T-cell (primary cell): ENCODE measurements at places on chromosomes 5 and 9. TPM values are rescaled to one million over a fixed set of nuclear protein-coding genes. Genes with fewer than 3 reads are reported as not detected.

MAST4 gene
- total RNA-seq: 29.8 TPM

DNA sequence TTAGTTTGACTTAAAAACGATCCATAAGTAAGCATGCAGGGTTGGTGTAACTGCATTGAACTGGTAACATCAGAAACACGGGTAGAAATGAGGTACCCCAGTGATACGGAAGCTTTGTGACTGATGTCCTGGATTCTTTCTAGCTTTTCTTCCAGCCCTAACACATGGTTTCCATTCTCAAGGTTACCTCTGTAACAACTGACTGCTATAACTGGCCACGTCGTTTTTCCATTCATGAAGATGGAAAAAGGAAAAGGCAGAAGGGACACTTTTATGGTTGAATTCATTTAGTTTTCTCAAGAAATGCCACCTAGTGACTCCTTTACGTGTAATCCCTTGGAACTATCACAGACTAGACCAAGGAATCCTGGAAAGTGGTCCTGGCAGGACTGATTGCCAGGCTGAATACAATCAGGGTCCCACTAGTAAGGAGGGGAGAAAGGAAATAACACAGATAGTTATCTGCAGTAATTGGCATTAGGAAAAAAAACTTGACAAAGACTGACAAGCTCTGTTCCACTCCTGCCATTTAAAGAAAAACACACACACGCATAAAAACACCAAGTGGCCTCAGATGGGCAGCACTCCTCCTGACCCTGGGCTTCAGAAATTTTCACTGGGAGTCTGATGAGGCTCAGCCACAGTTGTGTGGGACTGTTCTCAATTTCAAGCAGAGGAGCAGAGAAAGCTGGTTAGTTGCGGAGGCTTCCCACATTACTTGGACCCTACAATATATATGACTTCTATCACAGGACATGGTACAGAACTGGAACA is 77.5 kb upstream of the ZNF169 start:
- DNase-seq: no peak

WNK2 gene
- 0.12 TPM for total RNA-seq

GRCh38 chr5:180401229-180401907 is 48.2 kb upstream of the GFPT2 start:
- DNase-seq: no peak

- no peak for DNase-seq
Observed at GRCh38 chr5:34035756-34036155, 7.3 kb downstream of the C1QTNF3 start.

GRCh38 chr5:54580997-54581811 is 63.6 kb downstream of the SNX18 start:
- DNase-seq: no peak

BHMT gene
- total RNA-seq: not detected

PLAC8L1 gene
- total RNA-seq: 0.43 TPM

- no peak for DNase-seq
Observed at GRCh38 chr9:19430201-19430760, 21.5 kb downstream of the ACER2 start.

IFNK gene
- not detected for total RNA-seq

CDK7 gene
- 23.0 TPM for total RNA-seq

GRCh38 chr5:138454121-138454520 is 11.2 kb upstream of the EGR1 start:
- DNase-seq: no peak

GRCh38 chr5:6496207-6496584 is 47.5 kb downstream of the UBE2QL1 start:
- DNase-seq: no peak

GRCh38 chr5:145510324-145510723 is 324.8 kb downstream of the PRELID2 start:
- no peak for DNase-seq

GRCh38 chr9:98312365-98312764 is 56.9 kb upstream of the TBC1D2 start:
- DNase-seq: no peak

- peak; percentile 14 for DNase-seq
Observed at GRCh38 chr5:140108093-140109017, 5.6 kb upstream of the PURA start.

GRCh38 chr5:52952483-52952882 is 36.7 kb upstream of the ITGA2 start:
- no peak for DNase-seq

DNA sequence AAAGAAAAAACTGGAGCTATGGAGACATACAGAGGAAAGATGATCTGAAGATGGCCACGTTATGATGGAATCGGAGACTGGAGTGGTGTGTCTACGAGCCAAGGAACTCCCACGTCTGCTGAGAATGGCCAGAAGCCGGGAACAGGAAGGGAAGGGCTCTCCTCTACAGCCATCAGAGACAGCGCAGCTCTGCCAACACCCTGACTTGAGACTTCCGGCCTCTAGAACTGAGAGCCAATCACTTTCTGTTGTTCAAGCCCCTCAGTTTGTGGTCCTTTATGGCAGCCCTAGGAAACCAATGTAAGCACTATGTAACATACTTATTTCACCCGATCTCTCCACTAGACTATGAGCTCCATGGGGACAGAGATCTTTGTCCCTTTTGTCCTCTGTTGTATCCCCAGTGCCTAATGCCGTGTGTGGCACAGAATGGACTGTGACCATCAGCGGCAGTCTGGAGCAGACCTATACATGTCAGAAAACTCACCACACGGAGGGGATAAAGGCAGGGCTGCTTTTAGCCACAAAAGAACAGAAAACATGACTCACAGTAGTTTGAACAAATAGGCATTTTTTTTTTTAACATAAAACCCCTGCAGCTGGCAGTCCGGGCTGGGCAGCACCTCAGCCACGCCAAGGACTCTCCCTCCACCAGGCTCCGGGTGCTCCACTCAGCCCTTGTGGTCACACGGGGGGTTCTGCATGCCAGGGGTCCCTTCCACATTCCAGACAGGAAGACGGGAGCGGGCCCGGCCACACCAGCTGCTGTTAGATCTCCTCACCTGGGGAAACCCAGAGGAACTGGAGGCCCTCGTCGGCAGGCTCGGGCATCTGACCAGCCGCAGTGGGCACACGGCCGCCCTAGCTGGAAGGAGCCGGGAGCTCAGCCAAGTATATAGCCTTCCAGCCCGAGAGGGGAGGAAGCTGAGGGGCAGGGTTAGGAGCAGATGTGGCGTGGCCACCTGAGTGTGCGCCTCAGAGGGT is 16.1 kb upstream of the MXD3 start:
- no peak for DNase-seq

- DNase-seq: no peak
Observed at GRCh38 chr9:85536076-85536475, 205.7 kb downstream of the AGTPBP1 start.

PCDHB4 gene
- not detected for total RNA-seq

GRCh38 chr9:77402286-77402685 is 225.0 kb downstream of the VPS13A start:
- DNase-seq: no peak

ARHGEF28 gene
- 0.36 TPM for total RNA-seq

DNA sequence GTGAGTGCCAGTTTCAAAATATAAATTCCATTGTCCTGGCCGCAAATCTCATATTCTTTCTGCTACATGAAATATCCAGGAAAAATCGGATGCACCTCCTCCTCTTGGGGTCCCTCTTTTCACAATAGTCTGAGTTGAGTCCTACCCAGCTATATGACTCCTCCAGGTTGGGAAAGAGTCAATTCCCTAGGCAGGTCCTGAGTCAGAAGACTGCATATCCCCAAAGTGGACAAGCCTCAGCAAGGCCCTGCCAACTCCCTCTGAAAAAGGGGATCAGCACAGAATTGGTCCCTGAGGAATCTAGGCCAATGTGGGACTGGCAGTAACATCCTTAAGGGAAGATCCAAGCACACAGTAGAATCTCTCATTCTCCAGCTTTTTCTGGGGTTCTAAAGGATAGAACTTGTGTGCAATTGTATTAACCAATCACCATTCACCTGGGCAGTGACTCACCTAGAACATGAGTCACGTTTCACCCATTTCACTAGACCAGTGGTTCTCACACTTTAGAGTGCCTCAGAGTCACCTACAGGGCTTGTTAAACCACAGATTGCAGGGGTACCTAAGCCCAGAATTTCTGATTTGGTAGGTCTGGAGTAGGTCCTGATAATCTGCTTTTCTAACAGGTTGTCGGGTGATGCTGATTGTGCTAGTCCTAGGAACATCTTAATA is 44.7 kb upstream of the TMEM215 start:
- DNase-seq: no peak

- DNase-seq: no peak
Observed at GRCh38 chr5:6847870-6848269, 134.6 kb downstream of the TENT4A start.
